ENCODE measurements at places on chromosomes 3 and 15. TPM values are rescaled to one million over a fixed set of nuclear protein-coding genes. Genes with fewer than 3 reads are reported as not detected.

DNA sequence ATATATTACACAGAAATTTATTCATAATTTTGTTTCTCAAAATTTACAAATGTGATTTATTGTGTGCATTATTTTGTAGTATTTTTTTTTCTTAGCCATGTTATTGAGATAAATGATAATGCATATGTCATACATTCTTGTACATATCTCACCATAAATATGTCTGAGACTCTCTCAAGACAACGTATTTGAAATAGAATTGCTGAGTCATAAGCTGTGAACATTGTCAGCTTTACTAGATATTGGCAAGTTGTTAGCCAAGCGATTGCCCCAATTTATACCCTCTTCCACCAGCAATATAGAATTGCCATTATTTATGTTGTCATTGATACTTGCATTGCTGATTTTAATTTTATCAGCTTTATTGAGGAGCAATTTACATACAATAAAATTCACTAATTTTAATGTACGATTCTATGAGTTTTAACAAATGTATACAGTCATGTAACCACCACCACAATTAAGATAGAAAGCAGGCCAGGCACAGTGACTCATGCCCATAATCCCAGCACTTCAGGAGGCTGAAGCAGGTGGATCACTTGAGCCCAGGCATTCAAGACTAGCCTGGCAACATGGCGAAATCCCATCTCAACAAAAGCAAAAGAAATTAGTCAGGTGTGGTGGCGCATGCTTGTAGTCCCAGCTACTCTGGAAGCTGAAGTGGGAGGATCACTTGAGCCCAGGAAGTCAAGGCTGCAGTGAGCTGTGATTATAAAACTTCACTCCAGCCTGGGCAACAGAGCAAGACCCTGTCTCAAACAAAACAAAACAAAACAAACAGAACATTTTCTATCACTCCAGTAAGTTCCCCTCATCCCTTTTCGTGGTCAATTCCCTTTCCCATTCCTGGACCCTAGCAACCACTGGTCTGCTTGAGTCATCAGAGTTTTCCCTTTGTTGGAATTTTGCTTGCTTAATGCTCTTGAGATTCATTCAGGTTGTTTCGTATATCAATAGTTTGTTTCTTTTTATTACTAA is 373.1 kb downstream of the MFSD1 start:
- peak; percentile 40 for DNase-seq

DNA sequence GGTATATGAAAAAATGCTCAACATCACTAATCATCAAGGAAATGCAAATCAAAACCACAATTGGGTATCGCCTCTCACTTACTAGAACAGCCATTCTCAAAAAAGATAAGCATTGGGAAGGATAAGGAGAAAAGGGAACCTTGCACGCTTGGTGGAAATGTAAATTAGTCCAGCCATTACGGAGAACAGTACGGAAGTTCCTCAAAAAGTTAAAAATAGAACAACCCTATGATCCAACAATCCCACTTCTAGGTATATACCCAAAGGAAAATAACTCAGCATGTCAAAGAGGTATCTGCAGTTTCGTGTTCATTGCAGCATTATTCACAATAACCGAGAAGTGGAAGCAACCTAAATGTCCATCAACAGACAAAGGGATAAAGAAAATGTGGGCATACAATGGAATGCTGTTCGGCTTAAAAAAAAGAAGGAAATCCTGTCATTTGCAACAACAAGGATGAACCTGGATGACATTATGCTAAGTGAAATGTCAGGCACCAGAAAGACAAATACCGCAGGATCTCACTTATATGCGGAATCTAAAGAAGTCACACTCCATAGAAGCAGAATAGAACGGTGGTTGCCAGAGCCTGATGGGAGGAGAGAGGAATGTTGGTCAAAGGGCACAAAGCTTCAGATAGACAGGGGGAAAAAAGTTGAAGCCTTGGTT is 11.7 kb upstream of the CMTM7 start:
- no peak for DNase-seq

GALNT15 gene
- total RNA-seq: 0.95 TPM

- DNase-seq: peak; percentile 61
Observed at GRCh38 chr3:130892759-130893375, 1.0 kb upstream of the ATP2C1 start.
